Amygdala (tissue), 56 donors: ENCODE measurements at places on chromosomes 11 and 22.

- DNase-seq, result no peak
These were observed 2.3 kb upstream of the IRF7 start for GRCh38 chr11:617912-618682.

GRCh38 chr11:110373051-110373702, 56.6 kb upstream of the FDX1 start:
- no peak for DNase-seq

GRCh38 chr11:67486481-67487195, 3.8 kb downstream of the AIP start:
- no peak for DNase-seq

DNA sequence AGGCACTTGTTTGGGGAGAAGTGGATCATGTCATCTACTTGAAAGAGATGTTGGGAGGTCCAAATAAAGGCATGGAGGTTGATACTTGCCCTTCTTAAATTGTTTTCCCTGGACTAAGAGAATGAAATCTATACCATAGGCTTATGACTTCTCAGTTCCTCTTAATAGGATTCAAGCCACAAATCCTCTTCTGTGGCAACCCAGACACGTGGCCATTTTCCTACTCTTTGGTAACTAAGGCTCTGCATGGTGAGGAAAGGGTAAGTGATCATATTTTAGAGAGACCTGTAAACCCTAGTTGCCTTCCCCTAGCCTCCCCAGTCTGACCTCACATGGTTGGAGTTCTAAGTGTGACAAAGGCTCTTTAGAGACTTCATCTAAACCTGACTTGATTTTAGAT, 72.9 kb upstream of the CD44 start:
- no peak for DNase-seq

DNA sequence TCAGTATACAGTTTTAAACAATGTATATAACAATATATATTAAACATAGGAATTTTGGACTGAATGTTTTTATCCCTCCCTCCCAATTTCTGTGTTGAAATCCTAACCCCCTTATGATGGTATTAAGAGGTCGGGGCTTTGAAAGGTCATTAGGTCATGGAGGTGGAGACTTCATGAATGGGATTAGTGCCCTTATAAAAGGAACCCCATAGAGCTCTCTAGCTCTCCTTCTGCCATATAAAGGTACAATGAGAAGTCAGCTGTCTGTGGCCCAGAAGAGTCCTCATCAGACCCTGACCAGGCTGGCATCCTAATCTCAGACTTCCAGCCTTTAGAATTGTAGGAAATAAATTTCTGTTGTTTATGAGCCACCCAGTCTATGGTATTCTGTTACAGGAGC, 6.5 kb downstream of the NNMT start:
- DNase-seq, result no peak

GRCh38 chr22:20859615-20860014, 808 bp downstream of the SNAP29 start:
- DNase-seq, result no peak

- no peak for DNase-seq
These were observed 18.2 kb upstream of the CASP12 start for GRCh38 chr11:104916442-104916841.

GRCh38 chr11:111128076-111128870, 117.3 kb upstream of the POU2AF2 start:
- no peak for DNase-seq

DNA sequence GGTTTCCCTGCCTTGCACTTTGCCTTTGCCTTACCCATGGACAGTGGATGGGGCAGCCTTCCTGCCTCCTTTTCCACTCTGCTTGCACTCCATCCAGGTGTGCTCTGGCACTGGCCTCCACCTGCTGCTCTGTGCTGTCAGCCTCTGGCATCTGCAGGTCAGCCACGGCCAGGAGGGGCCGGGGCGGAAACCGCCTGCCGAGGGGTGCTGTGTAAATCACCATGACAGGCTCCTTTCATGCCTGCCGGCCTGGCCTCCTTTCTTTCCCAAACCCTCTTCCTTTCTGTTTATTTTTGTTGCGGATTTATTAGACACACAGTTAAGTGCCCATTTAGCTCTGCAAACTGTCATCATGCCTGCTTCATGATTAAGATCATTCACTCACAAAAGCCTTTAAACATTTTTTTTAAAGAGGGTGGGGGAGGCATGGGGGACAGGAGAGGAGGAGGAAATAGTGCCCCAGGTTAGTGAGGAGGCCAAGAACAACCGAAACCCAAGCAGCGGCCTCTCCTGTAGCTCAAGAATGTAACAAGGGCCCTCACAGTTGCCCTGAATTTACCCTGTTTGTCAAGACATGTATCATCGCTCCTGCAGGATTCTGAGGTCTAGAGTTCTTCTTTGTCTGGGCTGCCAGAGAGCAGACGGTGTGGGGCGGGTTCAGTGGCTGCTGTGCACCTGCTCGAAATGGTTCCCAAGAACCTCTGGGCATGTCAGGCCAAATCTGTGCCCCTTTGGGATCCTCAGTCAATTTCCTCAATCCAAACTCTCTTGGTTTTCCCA, 83.3 kb downstream of the BARX2 start:
- DNase-seq, result no peak

DNA sequence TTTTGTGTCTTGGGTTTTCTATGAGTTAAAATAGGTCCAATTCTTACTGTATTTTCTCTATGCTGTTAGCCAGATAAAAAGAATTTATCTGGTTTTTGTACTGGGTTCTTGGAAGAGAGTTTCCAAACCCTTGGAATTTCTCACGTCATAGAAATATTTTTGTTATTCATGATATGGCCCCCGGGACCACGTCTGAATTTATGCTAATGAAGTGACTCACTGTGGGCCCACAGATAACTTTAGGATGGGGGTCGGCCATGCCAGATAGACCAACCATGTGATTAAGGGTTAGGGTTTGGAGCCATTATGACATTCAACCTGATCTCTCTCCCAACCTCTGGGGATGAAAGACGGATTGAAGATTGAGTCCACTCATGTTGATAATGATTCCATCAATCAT, 35.6 kb upstream of the DDI1 start:
- DNase-seq, result no peak
